HAP-1 (cell line): ENCODE measurements at places on chromosomes 3 and 15.

DNA sequence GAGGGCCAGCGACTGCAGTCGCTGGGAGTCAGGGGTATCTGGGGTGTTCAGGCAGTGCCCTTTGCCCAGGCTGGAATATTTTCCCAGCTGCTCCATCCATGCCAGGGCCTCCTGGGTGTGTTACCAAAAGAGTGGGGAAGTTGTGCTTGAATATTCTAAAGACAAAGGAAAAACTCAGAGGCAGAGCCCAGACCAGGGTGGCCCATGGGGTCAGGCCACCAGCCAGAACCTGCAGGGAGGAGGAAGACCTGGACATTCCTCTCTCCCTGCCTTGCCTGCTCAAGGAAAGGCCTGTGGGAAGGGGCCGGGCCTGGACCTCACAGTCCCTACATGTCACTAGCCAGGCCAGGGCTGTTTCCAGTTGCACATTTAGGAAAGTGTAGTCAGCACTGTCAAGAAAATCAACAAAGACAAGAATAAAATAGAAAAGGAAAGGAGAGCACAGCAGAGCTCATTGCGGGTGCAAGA lies 16.0 kb upstream of the KLF15 start:
- DNase-seq: no peak

- DNase-seq: no peak
These were observed 3.3 kb downstream of the ETV5 start for GRCh38 chr3:186105543-186105942.

GRCh38 chr15:41610048-41610447 lies 50.2 kb upstream of the MGA start:
- DNase-seq: no peak

- no peak for DNase-seq
These were observed 261.8 kb upstream of the CBLB start for GRCh38 chr3:106130384-106131198.

GRCh38 chr3:186945255-186945823 lies 15.0 kb downstream of the ST6GAL1 start:
- no peak for DNase-seq
